ENCODE measurements at places on chromosomes 3 and 15.
A peak's percentile ranks its signal among the peaks of the same experiment; 100 is the strongest.

DNA sequence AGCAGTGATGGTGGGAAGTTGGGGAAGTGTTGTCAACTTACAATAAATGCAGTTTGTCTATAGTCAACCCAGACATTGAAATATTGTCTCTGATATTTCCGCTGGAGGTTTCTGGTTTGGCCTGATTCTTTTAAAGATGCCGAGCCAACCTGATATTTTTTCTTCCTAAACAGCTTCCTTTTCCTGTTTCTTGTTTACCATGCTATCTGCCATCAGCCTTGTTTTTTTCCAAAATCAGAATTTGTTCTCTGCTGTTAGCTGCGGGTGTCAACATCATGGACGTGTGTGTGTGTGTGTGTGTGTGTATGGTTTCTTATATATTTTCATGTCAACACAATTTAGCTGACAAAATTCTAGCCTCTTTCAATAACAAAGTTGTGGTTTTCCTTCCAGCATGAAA lies 41.2 kb upstream of the XCR1 start:
- H3K27me3 ChIP-seq: peaks cover 1% of the 10 kb centered on the region
- DNase-seq: no peak
- H3K4me1 ChIP-seq: peaks cover 48% of the 10 kb centered on the region
- no peak overlapping the region for H3K4me3 ChIP-seq
- no peaks in the 10 kb centered on the region for H3K36me3 ChIP-seq

- H3K36me3 ChIP-seq: no peaks in the 10 kb centered on the region
- peaks cover 2% of the 10 kb centered on the region for H3K27me3 ChIP-seq
- peaks cover 20% of the 10 kb centered on the region for H3K4me1 ChIP-seq
- no peak overlapping the region for H3K27ac ChIP-seq
Measured at GRCh38 chr15:59550956-59551355, 60.6 kb upstream of the GCNT3 start.

DNA sequence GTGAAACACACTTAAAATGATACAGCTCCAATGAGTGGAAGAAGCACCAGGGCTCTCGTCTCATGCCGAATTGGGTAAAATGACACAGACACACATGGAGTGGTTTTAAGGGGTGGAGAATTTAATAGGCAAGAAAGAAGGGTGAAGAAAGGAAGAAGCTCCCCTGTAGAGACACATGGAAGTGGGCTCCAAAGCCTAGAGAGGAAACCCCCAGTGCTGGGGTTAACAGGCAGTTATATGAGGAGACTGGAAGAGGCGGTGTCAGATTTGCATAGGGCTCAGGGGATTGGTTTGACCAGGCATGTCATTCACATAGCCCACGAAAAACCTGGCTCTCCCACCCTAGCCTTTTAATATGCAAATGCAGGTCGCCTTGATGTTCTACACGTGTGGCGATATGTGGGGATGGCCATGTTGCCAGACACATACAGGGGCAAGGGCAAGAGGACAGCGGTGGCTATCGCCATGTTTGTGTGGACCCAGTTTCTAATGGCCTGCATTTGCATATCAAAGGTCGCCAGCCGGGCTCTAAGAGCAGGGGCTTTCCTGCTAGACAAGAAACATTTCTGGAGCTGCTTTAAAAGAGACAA lies 1.9 kb upstream of the DPH6 start:
- no peak for DNase-seq
- H3K4me3 ChIP-seq: no peak overlapping the region
- peaks cover 3% of the 10 kb centered on the region for H3K36me3 ChIP-seq
- peaks cover 7% of the 10 kb centered on the region for H3K27me3 ChIP-seq
- H3K27ac ChIP-seq: no peak overlapping the region

DNA sequence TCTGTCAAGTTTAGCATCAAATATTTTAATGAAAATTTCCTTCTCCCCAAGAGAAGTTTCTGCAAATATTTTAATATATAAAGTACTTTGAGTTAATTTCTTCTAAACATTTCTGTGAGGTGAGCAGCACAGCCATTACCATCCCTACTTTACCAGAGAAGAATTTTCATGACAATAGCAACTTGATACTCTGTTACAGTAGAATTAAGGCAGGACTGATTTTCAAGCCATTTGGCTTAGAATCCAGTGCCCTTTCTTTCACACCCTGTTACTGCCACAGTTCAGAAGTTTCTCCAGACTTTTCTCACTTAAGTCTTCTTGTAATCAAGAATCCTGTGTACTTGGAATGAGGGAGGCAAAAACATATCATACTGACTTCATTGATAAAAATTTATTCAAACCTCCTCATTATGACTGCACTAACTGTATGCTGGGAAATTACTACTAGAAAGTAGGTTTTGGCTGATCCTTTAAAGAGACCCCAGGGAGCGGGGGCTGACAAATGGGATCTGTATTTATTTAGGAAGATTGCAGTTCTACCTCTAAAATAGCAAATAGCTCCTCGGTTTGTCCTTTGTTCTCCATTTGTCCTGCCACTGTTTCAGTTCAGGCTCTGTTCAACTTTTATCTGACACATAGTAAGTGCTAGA lies 557.0 kb upstream of the SGO1 start:
- no peak for DNase-seq
- no peak overlapping the region for H3K27ac ChIP-seq
- no peaks in the 10 kb centered on the region for H3K36me3 ChIP-seq
- H3K27me3 ChIP-seq: no peaks in the 10 kb centered on the region

GRCh38 chr3:194465920-194466570 lies 20.8 kb downstream of the ATP13A3 start:
- H3K36me3 ChIP-seq: no peaks in the 10 kb centered on the region
- H3K27me3 ChIP-seq: no peaks in the 10 kb centered on the region
- H3K4me3 ChIP-seq: no peak overlapping the region
- no peak for DNase-seq

- H3K36me3 ChIP-seq: no peaks in the 10 kb centered on the region
- H3K27me3 ChIP-seq: no peaks in the 10 kb centered on the region
- no peaks in the 10 kb centered on the region for H3K4me1 ChIP-seq
- DNase-seq: no peak
Measured at GRCh38 chr3:76028774-76029173, 243.4 kb upstream of the ZNF717 start.

- no peak overlapping the region for H3K4me3 ChIP-seq
- no peak overlapping the region for H3K27ac ChIP-seq
- H3K27me3 ChIP-seq: peaks cover 6% of the 10 kb centered on the region
- no peaks in the 10 kb centered on the region for H3K4me1 ChIP-seq
- no peak for DNase-seq
Measured at GRCh38 chr15:82771789-82772607, 33.9 kb downstream of the FSD2 start.

DNA sequence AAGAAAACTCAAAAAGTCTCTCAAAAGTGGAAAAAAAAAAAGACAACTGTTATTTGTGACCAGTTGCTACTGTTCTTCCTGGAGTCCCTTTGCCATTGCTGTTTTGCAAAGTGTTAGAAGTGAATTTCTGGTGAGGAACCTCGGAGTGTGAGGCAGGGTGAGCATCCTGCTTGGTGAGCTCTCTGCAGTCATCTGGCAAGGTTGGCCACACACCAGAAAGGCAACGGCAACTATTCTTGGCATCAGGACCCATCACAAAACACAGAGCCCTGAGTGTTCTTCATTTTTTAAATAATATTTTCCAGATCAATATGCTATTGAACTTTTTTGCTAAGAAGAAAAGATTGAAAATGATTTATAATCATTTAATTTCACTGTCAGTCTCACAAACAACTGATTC lies 60.7 kb downstream of the CGNL1 start:
- peaks cover 76% of the 10 kb centered on the region for H3K4me1 ChIP-seq
- DNase-seq: no peak
- peaks cover 21% of the 10 kb centered on the region for H3K36me3 ChIP-seq

GRCh38 chr3:19256313-19256712 lies 108.0 kb downstream of the KCNH8 start:
- no peaks in the 10 kb centered on the region for H3K36me3 ChIP-seq
- H3K4me1 ChIP-seq: peaks cover 15% of the 10 kb centered on the region
- peak; percentile 18 for DNase-seq
- H3K27ac ChIP-seq: peak overlapping the region; percentile 91
- H3K27me3 ChIP-seq: no peaks in the 10 kb centered on the region

GRCh38 chr3:154766765-154767503 lies 313.2 kb upstream of the MME start:
- peak overlapping the region; percentile 1 for H3K4me3 ChIP-seq
- no peak for DNase-seq
- no peaks in the 10 kb centered on the region for H3K27me3 ChIP-seq
- H3K36me3 ChIP-seq: peaks cover 4% of the 10 kb centered on the region
- no peak overlapping the region for H3K27ac ChIP-seq

GRCh38 chr15:39922462-39923092 lies 2.5 kb upstream of the GPR176 start:
- no peak overlapping the region for H3K4me3 ChIP-seq
- peaks cover 7% of the 10 kb centered on the region for H3K27me3 ChIP-seq
- H3K4me1 ChIP-seq: peaks cover 5% of the 10 kb centered on the region
- H3K27ac ChIP-seq: no peak overlapping the region
- DNase-seq: no peak

- H3K36me3 ChIP-seq: peaks cover 14% of the 10 kb centered on the region
- DNase-seq: no peak
- peaks cover 3% of the 10 kb centered on the region for H3K27me3 ChIP-seq
- H3K4me1 ChIP-seq: peaks cover 5% of the 10 kb centered on the region
- H3K4me3 ChIP-seq: no peak overlapping the region
- no peak overlapping the region for H3K27ac ChIP-seq
Measured at GRCh38 chr15:41671656-41672648, 11.7 kb downstream of the MGA start.

DNA sequence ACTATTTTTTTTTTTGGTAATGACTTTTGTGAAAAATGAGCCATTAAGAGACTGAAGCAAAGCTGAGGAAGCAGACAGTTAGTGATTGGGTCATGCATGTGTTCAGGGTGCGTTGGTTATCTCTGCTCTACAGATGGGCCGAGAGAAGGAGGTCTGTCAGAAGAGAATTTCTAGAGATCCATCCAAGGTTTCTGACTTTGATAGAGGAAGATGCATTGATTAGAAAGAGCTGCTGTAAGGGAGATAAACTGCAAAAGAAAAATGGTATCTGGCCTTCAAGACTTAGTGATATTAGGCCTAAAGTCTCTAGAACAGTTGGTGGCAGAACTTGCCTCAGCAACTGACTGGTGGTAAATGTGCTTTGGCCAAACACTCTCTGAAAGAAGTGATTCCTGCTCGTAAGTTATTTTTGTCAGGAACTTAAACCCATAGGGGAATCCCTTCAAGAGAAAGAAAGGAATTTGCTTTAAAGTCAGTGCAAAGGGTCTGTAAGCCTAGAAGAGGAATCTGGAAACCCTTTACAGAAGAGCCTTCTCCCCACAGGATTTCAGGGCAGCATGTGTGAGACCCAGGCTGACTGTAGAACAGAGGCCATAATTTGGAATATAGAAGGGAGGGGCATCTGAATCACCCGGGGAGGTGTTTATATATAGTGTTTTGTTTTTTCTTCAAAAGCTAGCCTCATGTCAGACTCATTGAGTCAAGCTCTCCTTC lies 67.8 kb downstream of the OPA1 start:
- DNase-seq: no peak
- H3K4me1 ChIP-seq: no peaks in the 10 kb centered on the region
- no peaks in the 10 kb centered on the region for H3K27me3 ChIP-seq
- H3K27ac ChIP-seq: no peak overlapping the region
- peaks cover 11% of the 10 kb centered on the region for H3K36me3 ChIP-seq

- H3K4me1 ChIP-seq: peaks cover 14% of the 10 kb centered on the region
- no peak overlapping the region for H3K27ac ChIP-seq
- peaks cover 4% of the 10 kb centered on the region for H3K36me3 ChIP-seq
- H3K27me3 ChIP-seq: peaks cover 2% of the 10 kb centered on the region
Measured at GRCh38 chr3:156558389-156558788, 3.5 kb upstream of the SSR3 start.

DNA sequence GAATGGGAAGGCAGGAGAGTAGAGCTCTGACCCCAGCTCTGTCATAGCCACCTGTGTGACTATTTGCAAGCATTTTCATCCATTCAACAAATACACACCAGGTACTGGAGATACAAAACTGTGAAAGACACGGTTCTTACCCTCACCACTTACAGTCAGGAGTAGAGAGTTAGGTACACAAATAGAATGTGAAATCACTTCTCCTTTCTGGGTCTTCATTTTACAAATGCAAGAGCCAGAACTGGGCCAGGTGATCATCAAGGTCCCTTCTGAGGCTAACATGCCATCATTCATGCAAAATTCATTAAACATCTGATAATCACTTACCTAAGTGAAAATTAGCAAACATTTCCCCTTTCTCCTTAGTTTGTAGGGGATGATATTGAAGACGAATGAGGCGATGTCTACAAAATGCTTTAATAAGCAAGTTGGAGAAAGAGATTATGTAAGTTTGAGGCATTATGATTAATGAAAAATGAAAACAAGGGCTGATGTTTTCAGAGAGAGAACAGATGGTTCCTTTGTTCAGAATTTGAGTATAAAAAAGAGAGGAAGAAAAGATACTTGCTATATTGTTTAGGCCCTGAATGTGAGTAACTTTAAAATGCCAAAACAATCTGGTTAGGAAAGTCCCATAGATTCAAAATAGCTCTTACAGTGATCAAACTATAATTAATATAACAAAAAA lies 88.6 kb downstream of the LPP start:
- H3K27me3 ChIP-seq: peaks cover 2% of the 10 kb centered on the region
- no peak overlapping the region for H3K4me3 ChIP-seq
- peaks cover 7% of the 10 kb centered on the region for H3K4me1 ChIP-seq
- no peak overlapping the region for H3K27ac ChIP-seq

GRCh38 chr3:57709031-57709430 lies 16.2 kb upstream of the DENND6A start:
- peaks cover 1% of the 10 kb centered on the region for H3K27me3 ChIP-seq
- H3K36me3 ChIP-seq: no peaks in the 10 kb centered on the region
- H3K4me1 ChIP-seq: peaks cover 2% of the 10 kb centered on the region
- no peak overlapping the region for H3K4me3 ChIP-seq
- H3K27ac ChIP-seq: no peak overlapping the region
- DNase-seq: no peak

DNA sequence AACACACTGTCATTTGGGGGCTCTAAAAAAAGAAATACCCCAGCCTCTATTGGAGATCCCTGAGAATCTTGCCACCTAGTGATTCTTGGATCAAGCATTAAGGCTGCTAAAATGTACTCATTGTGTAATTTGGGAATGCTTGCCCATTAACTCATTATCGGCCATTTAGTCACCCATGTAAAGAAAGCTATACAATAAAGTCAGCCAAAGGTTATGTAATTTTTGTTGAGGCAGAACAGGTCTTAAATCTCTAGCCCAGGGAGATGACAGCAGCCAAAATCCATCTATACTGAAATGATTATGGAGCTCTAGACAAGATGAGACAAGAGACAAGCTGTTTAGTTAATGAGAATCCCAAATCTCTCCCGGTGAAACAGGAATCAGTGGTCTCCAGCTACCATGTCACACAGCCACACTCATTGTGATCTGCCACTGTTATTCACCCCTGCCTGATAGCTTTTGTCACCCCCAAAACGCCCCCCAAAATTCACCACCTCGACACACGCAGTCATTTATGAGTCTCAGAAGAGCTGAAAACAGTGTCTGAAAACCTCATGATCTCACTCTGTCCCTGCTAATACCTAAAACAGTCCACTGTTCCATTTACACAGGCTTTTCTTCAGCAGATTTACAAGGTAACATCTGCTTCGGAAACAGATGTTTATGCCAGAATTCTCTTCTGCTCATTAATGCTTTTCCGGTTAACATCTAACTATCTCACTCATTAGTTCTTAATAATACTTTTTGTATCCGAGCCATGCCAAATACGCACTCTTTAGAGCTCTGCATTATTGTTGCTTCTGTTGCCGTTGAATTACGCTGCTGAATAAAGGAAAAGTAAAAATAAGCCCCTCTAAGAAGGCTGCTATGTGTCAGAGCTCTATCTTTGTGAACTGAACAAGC lies 138.5 kb downstream of the RORA start:
- peaks cover 1% of the 10 kb centered on the region for H3K27me3 ChIP-seq
- H3K27ac ChIP-seq: no peak overlapping the region
- H3K36me3 ChIP-seq: no peaks in the 10 kb centered on the region

GRCh38 chr15:37873336-37873735 lies 61.1 kb upstream of the TMCO5A start:
- H3K4me3 ChIP-seq: no peak overlapping the region
- no peak for DNase-seq

All from endothelial cell (in vitro differentiated cells).